ENCODE measurements at places on chromosomes 6 and 20. TPM values are rescaled to one million over a fixed set of nuclear protein-coding genes. Genes with fewer than 3 reads are reported as not detected.
A peak's percentile ranks its signal among the peaks of the same experiment; 100 is the strongest.

Gene CCR6
- 55.7 TPM for total RNA-seq

Gene RIPOR3
- total RNA-seq: not detected

GRCh38 chr6:12395898-12396297 lies 105.7 kb downstream of the EDN1 start:
- H3K36me3 ChIP-seq: no peaks in the 10 kb centered on the region
- H3K27ac ChIP-seq: no peak overlapping the region
- ATAC-seq: no peak
- peaks cover 23% of the 10 kb centered on the region for H3K27me3 ChIP-seq
- H3K4me3 ChIP-seq: no peak overlapping the region
- H3K4me1 ChIP-seq: no peaks in the 10 kb centered on the region

- H3K27ac ChIP-seq: peak overlapping the region; percentile 47
- no peak for ATAC-seq
- peaks cover 46% of the 10 kb centered on the region for H3K4me1 ChIP-seq
These were observed 26.2 kb downstream of the CDYL start for GRCh38 chr6:4802312-4802935.

GRCh38 chr6:20252311-20252710 lies 40.0 kb upstream of the MBOAT1 start:
- no peaks in the 10 kb centered on the region for H3K4me1 ChIP-seq
- no peak overlapping the region for H3K27ac ChIP-seq
- no peaks in the 10 kb centered on the region for H3K36me3 ChIP-seq
- peaks cover 3% of the 10 kb centered on the region for H3K27me3 ChIP-seq
